ENCODE measurements at places on chromosomes 3 and 15.

GRCh38 chr15:55685286-55685685 lies 57.7 kb downstream of the PRTG start:
- H3K27me3 ChIP-seq = peaks cover 4% of the 10 kb centered on the region
- peaks cover 2% of the 10 kb centered on the region for H3K4me1 ChIP-seq
- H3K4me3 ChIP-seq = no peak overlapping the region
- no peaks in the 10 kb centered on the region for H3K36me3 ChIP-seq
- H3K27ac ChIP-seq = no peak overlapping the region
- no peak for DNase-seq

GRCh38 chr15:27646531-27646930 lies 452.6 kb downstream of the OCA2 start:
- H3K36me3 ChIP-seq = no peaks in the 10 kb centered on the region
- no peak overlapping the region for H3K27ac ChIP-seq
- H3K27me3 ChIP-seq = no peaks in the 10 kb centered on the region
- H3K4me1 ChIP-seq = no peaks in the 10 kb centered on the region
- H3K4me3 ChIP-seq = no peak overlapping the region

GRCh38 chr3:101068876-101069606 lies 75.8 kb upstream of the ABI3BP start:
- peaks cover 29% of the 10 kb centered on the region for H3K27me3 ChIP-seq
- no peak overlapping the region for H3K4me3 ChIP-seq
- no peaks in the 10 kb centered on the region for H3K36me3 ChIP-seq

DNA sequence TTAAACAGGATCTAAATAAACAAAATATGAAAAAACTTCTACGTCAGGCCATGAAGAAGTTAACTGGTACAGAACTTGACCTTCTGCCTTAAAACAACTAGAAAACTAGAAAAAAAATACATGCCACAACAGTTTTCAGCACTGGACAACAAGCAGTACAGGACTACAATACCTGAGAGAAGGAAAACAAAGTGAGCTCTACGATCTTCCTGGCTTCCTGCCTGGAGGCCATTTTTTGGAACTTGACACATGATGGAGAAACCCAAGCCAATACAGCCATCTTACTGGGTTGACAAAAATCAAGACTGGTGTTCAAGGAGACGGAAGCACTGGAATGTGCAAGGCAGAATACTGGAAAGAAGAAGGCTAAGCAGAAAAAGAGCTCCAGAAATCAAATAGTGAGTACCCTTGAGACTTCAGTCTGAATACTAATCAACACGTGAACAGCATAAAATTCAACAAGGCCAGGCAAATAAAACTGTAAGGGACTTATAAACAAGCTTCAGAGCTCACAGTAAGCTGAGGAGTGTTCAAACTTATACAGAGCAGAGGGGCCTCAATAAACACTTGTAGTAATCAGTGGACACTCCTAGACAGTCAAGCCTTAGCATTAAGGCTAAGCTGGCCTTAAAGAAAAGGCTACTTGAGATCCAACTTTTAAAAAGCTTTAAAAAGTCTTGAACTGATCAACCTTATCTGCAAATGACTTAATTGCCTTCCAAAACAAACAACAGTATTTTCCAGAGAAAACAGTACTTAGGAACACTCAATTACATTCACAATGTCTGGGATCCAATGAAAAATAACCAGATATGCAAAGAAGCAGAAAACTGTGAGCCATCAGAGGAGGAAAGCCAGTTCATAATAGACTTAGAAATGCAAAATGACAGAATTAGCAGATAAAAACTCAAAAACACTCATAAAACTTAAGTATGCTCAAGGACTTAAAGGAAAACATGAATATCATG lies 63.2 kb downstream of the DLG1 start:
- peaks cover 2% of the 10 kb centered on the region for H3K4me1 ChIP-seq
- H3K36me3 ChIP-seq = peaks cover 48% of the 10 kb centered on the region
- DNase-seq = no peak
- no peaks in the 10 kb centered on the region for H3K27me3 ChIP-seq

DNA sequence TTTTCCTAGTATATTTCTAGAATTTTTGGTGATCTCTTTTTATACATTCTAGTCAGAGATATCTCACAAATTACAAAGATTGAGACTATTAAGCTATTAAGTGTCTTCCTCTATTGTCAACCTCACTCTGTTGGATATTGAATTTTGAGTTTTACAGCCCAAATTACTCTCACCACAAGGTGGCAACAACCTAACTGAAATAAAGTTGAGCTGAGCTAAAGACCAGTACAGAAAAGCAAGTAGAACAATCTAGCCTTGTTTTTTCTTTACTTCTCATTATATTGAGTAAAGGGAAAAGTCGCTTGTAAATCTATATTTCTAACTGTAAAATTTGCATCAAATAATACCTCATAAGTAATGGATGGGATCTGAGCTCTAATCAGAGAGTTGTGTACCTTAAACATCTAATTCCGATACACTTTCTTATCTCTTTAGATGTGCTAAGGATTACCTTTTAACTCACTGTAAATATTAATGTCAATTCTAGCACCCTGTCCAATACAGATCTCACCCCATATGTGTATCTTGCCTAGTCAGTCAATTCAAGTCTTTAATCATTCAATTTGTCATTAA lies 13.6 kb upstream of the COMMD2 start:
- H3K36me3 ChIP-seq = no peaks in the 10 kb centered on the region
- no peaks in the 10 kb centered on the region for H3K4me1 ChIP-seq
- peaks cover 24% of the 10 kb centered on the region for H3K27me3 ChIP-seq
- no peak overlapping the region for H3K27ac ChIP-seq

GRCh38 chr3:52399593-52399992 lies 45.3 kb downstream of the SEMA3G start:
- H3K4me1 ChIP-seq = no peaks in the 10 kb centered on the region
- H3K4me3 ChIP-seq = no peak overlapping the region
- H3K27me3 ChIP-seq = no peaks in the 10 kb centered on the region

GRCh38 chr3:52693071-52693470 lies 7.2 kb downstream of the GNL3 start:
- no peak for DNase-seq
- H3K36me3 ChIP-seq = peaks cover 34% of the 10 kb centered on the region
- no peak overlapping the region for H3K4me3 ChIP-seq
- no peak overlapping the region for H3K27ac ChIP-seq
- H3K4me1 ChIP-seq = peaks cover 20% of the 10 kb centered on the region
- no peaks in the 10 kb centered on the region for H3K27me3 ChIP-seq

- H3K4me1 ChIP-seq = peaks cover 11% of the 10 kb centered on the region
- DNase-seq = no peak
These were observed 4.2 kb downstream of the SMAD6 start for GRCh38 chr15:66706225-66706732.

DNA sequence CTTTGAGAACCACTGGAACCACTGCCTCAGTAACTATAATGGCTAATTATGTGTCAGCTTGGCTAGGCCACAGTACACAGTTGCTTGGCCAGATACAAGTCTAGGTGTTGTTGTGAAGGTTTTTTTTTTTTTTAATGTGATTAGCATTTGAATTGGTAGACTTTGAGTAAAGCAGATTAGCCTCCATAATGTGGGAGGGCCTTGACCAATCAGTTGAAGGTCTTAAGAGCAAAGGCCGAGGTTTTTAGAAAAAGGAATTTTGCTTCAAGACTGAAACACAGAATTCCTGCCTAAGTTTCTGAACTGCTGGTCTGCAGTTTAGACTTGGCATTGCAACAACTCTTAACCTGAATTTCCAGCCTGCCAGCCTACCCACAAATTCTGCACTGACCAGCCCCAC lies 451.6 kb upstream of the AZI2 start:
- DNase-seq = no peak
- no peaks in the 10 kb centered on the region for H3K36me3 ChIP-seq
- H3K4me1 ChIP-seq = no peaks in the 10 kb centered on the region
- no peak overlapping the region for H3K4me3 ChIP-seq

GRCh38 chr3:25826510-25826909 lies 36.6 kb downstream of the OXSM start:
- peaks cover 10% of the 10 kb centered on the region for H3K4me1 ChIP-seq
- H3K4me3 ChIP-seq = no peak overlapping the region
- no peaks in the 10 kb centered on the region for H3K36me3 ChIP-seq

GRCh38 chr15:60523056-60523455 lies 44.1 kb upstream of the ICE2 start:
- H3K36me3 ChIP-seq = peaks cover 30% of the 10 kb centered on the region
- no peak overlapping the region for H3K27ac ChIP-seq
- no peak for DNase-seq
- H3K27me3 ChIP-seq = no peaks in the 10 kb centered on the region

DNA sequence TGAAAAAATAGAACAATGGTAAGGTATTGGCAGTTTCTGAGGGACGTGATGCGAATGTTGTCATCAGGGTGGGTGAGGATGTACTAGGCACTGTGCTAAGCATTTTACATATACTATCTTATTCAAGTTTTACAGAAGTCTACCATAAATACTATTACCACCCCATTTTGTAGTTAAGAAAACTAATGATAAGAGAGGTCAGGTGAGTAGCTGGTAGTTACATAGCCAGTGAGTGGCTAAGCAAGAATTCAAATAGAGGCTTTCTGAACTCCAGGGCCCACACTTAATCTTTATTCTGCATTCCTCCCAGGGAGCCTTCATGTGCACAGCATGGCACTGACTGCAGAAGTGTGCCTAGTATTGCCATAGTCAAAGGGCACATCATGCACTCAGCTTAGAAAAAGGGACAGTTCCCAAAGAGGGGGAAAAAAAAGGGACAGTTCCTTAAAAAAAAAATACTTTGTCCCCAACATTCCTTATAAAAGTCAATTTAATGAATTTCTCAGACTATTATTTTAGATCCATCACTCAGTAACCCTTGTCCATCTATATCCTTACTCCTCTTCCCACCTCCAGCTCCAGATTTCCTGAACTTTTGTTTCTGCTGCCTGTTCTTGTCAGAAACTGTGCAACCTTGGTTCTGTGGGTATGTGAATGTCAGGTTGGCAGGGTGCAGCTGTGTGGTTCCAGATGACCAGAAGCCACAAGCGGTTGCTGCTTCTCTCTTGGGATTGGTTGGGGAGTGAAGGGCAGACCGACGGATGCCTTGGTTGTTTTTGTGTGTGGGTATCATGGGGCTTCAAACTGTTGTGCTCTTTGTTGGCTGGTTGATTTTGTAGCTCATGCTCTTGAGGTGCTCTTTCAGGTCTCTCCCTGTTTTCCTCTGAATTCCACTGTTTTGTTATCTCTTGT lies 8.3 kb downstream of the MAPKBP1 start:
- H3K4me1 ChIP-seq = peaks cover 31% of the 10 kb centered on the region
- H3K27ac ChIP-seq = peak overlapping the region; percentile 47
- H3K36me3 ChIP-seq = peaks cover 7% of the 10 kb centered on the region
- no peaks in the 10 kb centered on the region for H3K27me3 ChIP-seq
- no peak for DNase-seq
